Nephron progenitor cell (in vitro differentiated cells): ENCODE measurements at places on chromosomes 2 and 18.

DNA sequence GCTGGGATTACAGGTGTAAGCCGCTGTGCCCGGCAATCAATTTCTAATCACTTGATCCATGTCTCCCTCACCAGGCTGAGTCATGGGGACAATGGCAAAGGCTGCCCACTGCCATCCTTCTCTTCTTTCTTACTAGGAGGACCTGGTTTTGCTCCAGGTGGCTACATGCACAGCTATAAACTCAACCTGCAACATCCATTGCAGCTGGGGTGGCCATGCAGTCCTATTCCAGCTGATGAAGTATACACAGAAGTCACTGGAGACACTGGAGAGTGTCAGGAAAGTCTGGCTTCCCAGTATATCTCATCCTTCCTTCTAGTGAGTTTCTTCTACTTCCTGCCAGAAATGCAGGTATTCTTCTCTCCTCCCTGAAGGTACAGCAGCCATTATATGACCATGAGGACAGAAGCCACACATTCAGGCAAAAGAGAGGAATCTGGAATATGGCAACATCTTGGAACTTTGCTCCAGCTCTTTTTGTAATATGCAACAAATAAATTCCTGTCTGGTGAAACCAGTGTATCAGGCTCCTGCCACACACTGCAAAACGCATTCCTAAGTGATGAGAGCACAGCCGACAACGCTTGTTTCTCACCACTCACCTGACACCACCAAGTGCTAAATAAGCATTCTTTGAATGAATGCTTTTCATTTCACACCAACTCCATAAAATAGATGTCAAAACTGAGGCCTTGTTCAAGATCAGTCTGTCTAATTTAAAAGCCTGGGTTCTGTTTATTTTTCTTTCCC lies 32.3 kb downstream of the SCTR start:
- DNase-seq, result no peak

DNA sequence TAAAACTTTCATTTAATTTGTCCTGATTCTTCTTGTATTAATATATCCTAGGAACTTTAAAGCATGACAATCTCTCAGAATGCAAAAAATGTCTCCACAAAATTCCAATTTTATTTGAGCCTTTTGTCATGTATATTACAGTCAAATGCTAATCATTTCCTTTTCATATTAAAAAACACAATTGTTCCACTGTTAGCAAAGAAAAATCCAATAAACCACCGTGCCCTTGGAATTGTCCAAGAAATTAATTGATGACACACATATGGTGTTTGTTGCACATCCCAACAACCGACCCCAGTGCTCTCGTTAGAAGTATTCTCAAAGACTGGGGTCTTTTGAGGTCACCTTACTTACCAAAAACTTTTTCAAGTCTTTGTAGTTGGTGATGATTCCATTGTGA lies 28.1 kb downstream of the GFPT1 start:
- no peak for DNase-seq

- DNase-seq, result no peak
Observed at GRCh38 chr2:54477896-54478295, 21.8 kb downstream of the SPTBN1 start.

DNA sequence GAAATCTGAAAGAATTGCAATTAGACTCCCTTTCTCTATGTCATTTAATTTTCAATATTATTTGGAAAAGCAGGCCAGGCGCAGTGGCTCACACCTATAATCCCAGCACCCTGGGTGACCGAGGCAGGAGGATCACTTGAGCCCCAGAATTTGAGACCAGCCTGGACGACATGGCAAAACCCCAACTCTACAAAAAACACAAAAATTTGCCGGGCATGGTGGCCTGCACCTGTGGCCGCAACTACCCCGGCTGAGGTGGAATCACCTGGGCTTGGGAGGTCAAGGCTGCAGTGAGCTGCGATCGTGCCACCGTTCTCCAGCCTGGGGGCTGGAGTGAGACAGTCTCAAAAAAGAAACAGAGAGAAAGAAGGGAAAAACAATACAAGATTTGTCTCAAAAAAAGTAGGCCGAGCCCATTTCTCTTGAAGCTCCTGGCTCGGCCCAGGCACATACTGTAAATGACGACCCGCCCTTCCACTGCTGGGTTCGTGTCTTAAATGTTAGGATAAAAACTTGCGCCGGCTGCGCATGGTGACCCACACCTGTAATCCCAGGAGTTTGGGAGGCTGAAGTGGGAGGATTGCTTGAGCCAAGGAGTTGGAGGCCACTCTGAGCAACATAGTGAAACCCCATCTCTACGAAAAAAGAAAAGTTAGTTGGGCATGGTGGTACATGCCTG lies 31.1 kb upstream of the GPC1 start:
- no peak for DNase-seq

GRCh38 chr2:237451643-237452469 lies 35.2 kb upstream of the MLPH start:
- no peak for DNase-seq

DNA sequence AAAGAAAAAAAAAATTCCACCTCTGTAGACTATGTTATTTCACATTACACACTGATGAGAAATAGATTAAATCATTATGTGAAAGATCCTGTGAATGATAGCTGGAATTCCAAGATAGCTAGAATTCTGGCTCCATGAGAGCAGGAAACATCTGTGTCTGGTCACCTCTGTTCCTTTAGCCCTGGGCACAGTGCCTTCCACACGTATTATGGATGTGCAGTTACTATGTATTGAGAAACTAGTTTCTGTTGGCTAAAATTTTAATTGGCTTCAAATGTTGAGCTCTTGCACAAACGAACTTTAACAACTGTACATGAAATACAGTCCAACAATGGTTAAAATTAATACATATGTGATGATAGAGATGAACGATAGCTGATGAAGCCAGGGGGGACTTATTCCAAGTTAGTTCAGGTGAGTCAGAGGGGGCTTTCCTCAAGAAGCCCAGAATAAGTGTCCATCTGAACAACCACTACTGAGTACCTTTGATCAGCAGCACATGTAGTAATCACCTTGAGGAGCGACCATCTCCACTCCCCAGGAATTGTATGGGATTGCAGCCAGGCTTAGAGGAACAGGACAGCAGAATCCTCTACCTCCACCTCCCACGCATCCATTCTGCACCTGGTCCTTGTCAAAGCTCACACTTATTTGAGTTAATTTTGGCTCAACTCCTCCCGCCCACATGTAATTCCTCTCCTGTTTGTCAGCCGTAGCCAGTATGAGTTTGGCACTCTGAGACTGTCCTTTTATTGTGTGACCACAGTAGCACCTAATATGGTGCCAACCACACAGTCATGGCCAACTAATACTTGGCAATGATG lies 68.6 kb downstream of the NABP1 start:
- no peak for DNase-seq

GRCh38 chr2:99857867-99858444 lies 284.4 kb downstream of the AFF3 start:
- DNase-seq, result no peak

GRCh38 chr2:69164061-69164778 lies 151.2 kb downstream of the ANTXR1 start:
- no peak for DNase-seq

DNA sequence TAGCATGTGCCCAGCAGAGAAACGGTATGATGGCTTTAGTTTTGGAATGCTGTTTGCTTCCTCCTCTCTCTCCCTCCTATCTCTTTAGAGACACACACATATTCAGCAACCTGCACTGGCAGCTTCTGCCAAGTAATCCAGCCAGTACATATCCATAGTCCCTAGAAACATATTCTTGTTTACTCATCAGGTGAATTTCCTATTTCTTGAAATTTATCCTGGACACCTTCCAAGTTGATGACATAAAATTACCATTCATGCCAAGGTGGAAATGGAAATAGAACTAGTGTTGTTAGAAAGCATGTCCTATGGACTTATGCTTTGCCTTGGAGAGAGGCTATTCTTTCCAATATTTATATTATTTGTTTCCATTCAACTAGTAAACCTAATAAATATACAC lies 50.9 kb upstream of the RGPD4 start:
- no peak for DNase-seq

DNA sequence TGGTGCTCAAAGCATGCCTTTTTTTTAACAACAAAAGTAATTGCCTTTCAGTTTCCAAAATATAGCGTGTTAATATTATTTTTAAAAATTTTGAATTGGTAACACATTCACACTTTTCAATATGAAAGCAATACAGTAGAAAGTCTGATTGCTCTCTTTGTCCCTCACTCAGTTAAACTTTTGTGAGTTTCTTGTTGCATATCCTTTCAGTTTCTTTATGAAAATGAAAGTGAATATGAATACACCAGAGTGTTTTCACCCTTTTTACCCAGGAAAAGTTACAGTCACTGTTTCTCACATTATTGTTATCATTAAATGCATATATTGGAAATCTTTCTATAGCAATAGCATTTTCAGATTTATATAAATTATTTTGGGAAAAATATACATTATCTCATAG lies 377.4 kb upstream of the CRIM1 start:
- no peak for DNase-seq

- DNase-seq, result no peak
Observed at GRCh38 chr2:102834523-102835273, 72.9 kb downstream of the TMEM182 start.

GRCh38 chr2:32901313-32901712 lies 45.4 kb upstream of the LTBP1 start:
- no peak for DNase-seq

GRCh38 chr2:65349863-65350262 lies 82.5 kb downstream of the SPRED2 start:
- no peak for DNase-seq
